ENCODE measurements at places on chromosomes 4 and X. TPM values are rescaled to one million over a fixed set of nuclear protein-coding genes. Genes with fewer than 3 reads are reported as not detected.

DNA sequence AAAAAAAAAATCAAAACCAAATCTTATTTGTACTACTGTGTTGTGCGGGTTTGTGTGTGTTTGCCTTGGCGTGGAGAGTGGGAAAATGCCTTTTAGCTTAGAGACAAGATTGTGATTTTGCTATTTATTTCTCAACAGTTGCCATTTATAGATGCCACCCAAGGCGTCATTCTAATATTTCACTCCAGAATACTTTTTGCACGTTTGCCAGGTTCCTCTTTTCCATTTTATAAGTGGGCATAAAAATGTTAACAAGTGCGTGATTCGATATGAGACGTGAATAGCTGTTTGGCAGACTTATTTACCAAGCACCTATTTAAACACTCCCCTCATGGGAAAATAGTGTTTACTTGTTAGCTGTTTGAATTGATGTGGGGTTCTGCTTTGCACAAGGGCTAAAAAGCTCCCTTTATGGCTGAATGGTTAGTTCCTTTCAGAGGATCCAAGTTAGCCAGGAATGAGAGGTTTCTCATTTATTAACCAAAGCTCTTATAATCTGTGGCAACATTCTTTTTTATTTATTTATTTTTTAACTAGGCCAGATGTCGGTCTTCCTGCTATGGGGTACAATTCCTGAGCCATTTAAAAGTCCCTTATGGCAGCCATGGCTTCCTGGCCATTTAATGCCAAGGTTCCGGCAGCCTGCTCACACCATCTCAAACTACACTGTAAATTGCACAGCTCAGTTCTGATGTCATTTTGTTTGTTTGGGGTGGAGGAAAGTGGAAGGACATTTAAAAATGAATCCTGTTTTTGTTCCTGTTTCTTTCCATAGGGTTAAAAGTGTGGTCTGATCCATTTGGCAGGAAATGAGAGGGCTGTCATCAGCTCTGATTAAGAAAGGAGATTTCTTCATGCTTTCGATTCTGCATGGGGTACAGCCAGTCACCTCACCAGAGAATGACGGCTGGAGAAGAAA, 14.6 kb downstream of the SMIM20 start:
- no peak for DNase-seq

DNA sequence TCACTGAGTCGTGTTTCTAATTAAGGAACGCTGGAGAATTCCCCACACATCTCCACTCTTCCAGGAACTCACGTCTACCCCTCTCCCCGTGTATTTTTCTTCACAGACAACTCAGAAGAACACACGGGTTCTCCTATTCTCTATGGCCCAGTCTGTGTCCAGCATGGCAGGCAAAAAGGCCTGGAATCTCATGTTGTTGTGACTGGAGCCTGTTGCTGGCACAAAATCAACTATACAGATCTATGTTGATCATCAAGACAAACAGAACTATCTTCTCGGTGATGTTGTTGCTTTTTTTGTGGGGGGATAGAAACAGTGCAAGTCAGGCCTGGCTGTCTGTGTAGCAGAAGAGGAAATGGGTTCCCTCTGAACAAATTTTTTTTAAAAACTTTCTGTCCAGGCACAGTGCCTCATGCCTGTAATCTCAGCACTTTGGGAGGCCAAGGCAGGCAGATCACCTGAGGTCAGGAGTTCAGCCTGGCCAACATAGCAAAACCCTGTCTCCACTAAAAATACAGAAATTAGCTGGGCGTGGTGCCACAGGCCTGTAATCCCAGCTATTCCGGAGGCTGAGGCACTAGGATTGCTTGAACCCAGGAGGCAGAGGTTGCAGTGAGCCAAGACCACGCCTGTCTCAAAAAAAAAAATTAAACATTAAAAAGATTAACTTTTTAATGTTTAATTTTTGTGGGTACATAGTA, 50.5 kb upstream of the CBR4 start:
- no peak for DNase-seq

The SMR3B gene
- not detected for polyA plus RNA-seq

- DNase-seq = no peak
Measured at GRCh38 chrX:136867518-136867917, 13.0 kb downstream of the RBMX start.

DNA sequence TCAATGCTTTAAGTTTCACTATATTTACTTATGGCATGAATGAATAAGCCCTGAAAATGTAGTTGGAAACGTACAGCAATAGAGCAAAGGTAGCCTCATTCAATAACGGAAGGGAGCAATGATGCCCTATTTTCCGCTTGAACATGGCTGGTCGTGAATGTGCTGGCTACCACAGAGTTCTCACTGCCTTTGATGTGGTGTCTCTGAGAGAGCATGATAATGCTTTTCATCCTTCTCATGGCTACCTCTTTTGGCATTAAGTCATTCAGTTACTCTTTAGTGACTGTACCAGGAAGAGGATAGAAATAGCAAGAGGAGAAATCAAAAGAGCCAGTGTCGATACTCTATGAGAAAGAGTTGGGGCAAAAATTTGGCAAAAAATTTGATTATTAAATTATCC, 308.0 kb downstream of the PPP3CA start:
- no peak for DNase-seq

- no peak for DNase-seq
Measured at GRCh38 chrX:101429934-101430333, 21.9 kb downstream of the HNRNPH2 start.
